Breast epithelium (tissue), 4 donors: ENCODE measurements at places on chromosomes 12 and 14. TPM values are rescaled to one million over a fixed set of nuclear protein-coding genes. Genes with fewer than 3 reads are reported as not detected.

Gene PCBP2
- total RNA-seq = 512 TPM

DNA sequence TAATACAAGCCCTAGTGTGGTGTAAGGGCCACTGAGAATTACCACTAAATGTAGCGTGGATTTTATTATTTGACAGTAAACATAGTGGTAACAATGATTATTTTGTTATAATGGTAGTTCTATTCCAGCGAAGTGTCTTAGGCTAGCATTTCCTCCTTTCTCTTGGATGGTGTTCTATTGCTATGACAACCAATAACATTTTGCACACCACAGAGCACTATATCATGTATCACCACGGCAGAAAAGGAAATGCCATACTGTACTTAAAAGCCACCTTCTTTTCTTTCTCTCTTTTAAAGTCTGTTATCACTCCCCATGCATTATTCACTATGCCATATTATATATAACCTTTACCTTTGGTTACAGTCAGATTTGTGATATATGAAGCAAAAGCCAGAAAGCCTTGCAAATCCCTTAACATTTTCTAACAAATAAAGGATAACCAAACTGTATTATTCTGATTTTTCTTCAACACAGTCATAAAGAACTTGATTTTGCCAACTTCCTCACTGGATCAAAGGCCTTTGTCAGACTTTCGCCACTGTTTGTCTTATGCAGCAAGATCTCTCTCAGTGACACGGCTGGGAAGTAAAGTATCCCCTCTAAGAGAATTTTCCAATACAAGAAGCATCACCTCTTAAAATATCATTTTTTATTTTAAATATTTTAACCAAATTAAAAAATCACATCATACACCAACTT is 195.8 kb downstream of the FOXN3 start:
- DNase-seq = no peak

DNA sequence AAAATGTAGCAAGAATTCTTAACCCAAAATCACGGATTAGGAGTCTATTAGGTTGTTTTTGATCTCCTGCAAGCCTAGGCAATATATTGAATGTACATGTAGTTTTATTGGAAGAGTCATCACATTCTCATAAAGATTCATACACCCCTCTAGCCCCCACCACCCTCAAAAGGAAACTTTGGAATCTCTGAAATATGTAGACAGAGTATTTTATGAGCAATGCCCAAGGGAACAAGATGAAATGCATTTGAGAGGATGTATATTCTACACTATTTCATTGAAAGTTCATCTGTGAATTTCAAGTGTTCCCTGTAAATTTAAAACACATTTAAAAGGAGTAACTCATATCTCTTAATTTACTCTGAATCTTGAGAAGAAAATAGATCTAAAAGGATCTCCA is 103.7 kb downstream of the SYT1 start:
- DNase-seq = no peak

Gene ATXN2
- total RNA-seq = 36.6 TPM

Gene ITGA7
- total RNA-seq = 20.5 TPM

GRCh38 chr14:102957222-102957621 is 34.8 kb downstream of the AMN start:
- DNase-seq = no peak

Gene GPR84
- not detected for total RNA-seq

- DNase-seq = no peak
Observed at GRCh38 chr12:51434305-51434704, 9.7 kb downstream of the SLC4A8 start.

- DNase-seq = no peak
Observed at GRCh38 chr12:60689137-60689536, 1093.3 kb downstream of the SLC16A7 start.

- no peak for DNase-seq
Observed at GRCh38 chr12:241266-241665, 21.4 kb downstream of the SLC6A13 start.

Gene CACNA1C
- total RNA-seq = 2.6 TPM

GRCh38 chr14:27727251-27727770 is 1039.3 kb upstream of the FOXG1 start:
- no peak for DNase-seq

DNA sequence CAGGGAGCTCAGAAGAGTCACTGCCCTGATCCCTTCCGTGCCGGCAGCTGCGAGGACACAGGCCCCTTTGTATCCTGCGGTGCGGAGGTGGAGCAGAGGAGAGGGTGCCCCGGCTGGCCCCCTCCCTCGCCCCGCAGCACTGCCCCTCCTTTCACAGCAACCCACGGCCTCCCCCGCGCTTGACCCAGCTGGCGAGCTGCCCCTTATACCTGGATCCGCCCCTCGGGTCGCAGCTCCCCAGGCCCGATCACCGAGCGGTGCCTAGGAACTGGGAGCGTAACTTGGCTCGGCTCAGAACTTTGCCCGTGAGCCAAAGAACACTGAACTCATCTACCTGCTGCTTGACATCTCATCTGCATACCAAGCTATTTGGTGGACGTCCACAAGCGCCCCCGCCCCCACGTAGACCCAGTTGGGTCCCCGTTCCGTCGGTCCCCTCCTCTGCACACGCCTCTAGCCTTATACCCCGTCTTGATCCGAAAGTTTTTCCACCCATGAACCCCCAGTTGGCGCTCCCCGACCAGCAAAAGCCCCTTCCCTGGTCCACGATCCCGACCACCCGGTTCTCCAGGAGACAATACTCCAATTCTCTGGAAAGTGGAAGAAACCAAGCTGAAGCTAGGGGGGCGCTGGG is 697 bp upstream of the DNAJC14 start:
- DNase-seq = no peak

GRCh38 chr14:71432334-71433110 is 499.7 kb upstream of the RGS6 start:
- DNase-seq = no peak

DNA sequence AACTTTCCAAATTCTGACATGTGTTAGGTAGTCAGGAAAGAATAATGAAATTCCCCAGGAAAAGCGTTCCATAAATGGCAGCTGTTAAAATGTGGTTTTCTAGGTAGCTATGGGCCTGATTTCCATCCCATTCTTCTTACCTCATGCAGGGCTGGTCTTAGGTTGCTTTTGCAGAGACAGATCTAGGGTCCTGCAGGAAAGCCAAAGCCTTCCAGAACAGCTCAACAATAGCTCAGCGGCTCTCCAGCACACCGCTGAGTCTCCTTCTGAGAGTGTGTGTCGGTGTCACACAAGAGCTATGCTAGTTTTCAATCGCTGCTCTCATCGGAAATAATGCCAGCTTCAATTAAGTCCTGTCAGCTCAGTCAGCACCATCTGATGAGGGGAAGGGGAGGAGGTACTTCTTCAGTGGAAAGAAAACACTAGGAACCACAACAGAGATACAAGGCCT is 106.7 kb downstream of the TMEM30B start:
- no peak for DNase-seq

GRCh38 chr14:61898568-61898967 is 136.3 kb downstream of the SNAPC1 start:
- DNase-seq = no peak

Gene FOXM1
- 2.4 TPM for total RNA-seq

GRCh38 chr12:108531929-108532848 is 17.1 kb downstream of the FICD start:
- no peak for DNase-seq

Gene CRIP1
- 32.8 TPM for total RNA-seq

- no peak for DNase-seq
Observed at GRCh38 chr14:20412411-20412810, 890 bp downstream of the TEP1 start.

Gene PGF
- total RNA-seq = 8.2 TPM

DNA sequence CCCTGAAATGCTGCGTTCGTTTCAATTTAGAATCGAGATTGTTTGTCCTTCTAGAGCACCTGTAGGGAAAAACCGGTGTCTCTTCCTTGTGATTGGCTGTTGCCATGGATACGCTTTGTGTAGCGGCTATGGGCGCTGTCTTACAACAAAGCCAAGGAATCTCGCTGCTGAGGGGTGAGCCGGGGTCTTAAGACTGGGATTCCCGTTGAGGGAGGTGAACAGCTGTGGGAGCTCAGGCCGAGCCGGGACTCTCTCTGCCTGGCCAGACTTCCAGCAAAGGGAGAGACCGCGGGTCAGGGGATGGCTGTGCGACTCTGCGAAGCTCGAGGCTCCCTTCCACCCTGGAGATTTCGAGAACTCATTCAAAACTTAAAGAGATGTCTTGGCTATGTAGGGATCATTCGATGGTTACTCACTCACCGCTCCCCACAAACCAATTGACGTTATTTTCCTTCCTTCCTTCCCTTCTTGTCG is at the start of the genes LRRIQ1 and TSPAN19:
Gene LRRIQ1, plus strand, starts transcription at position 118 of the 474 bp plus-strand sequence. CDS start 1,826 bp downstream, outside the sequence.
Gene TSPAN19, minus strand, starts transcription at position 44 of the 474 bp plus-strand sequence. CDS start 6,331 bp downstream, outside the sequence.
- peak; percentile 61 for DNase-seq

- DNase-seq = no peak
Observed at GRCh38 chr12:116172224-116172849, 105.2 kb downstream of the MED13L start.

DNA sequence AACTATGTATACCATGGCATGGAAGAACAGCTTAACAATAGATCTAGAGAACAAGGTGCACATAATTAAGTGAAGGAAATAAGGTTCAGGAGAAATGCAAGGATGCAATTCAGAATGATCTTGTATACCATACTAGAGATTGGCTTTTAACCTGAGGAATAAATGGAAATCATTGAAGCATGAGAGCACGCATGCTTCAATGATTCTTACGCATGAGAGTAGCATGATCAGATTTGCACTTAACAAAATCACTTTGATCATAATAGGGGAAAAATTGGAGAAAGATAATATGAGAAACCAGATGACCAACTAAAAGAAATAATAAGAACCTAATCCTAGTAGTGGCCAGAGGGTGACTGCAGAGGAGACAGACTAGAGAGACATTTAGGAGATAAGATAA is 133.3 kb upstream of the FSCB start:
- DNase-seq = no peak

DNA sequence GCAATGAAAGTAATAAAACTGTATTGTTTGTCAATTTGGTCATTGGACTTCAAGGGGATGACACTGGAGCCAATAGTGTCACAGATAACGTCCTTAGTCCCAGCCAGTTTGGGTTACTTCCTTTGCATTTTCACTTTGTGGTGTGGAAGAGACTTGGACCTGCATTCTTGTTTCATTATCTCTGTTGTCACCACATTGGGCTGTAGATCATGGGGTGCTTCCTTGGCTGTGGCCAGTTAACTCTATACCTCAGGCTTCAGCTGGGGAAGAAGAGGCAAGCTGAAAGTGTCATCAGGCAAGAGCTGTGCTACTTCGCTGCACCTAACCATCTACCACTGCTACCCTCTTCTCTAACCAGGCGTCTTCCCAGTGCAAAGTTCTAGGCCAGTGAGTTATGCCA is 15.1 kb upstream of the CISTR start:
- DNase-seq = no peak

DNA sequence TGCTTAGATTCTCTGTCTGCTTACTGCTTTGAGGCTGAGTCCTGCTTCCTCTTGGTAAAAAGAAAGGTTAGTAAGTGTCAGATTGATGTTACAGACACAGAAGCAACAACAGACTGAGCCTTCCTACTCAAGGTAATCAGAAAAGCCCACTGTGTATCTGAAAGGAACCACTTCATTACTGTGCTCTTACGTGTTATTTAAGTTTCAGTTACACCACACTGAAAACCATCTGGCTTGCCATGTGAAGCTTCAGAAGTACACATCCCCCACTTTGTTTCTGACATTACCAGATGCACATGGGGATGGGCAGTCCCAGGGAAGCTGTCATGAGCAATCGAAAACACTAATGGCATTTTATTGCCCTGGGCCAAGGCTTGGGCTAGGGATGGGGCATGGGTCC is 1290.1 kb downstream of the AACS start:
- no peak for DNase-seq

DNA sequence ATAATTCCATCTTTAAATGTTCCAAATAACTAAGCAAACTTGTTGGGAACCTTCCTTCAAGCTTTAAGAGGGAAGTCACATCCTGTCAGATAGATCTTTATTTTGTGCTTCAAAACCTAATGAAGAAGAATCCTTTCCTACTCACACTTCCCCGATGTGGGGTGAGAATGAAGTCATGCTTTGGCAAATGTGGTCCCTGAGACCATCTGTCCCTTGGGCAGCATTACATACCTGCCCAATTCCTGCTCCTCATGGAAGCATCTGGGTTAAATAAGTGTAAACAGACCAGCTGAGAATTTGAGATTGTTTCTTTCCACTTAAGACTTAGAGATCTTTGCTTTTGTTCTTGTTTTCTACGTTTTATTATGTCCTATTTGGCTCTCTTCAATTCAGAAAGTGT is 606.0 kb upstream of the TMEM132C start:
- DNase-seq = no peak

DNA sequence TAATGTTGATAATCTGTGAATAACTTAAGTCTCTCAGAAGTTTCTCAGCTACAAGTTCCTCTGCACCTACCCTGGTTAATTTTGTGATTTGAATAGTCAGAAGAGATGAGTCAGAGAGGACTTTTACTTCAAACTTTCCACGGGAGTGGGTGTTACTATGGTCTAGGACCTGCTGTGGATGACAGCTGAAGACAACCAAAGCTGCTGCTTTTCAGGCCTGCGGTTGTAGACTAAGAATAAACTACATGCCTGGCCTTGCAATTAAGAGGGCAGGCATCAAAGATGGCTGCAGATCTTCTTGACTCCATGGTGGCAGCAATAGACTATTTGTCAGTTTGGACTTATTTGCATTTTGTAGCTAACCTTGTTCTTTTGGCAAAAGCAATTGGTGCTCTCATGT is 227.1 kb upstream of the KRR1 start:
- DNase-seq = no peak

DNA sequence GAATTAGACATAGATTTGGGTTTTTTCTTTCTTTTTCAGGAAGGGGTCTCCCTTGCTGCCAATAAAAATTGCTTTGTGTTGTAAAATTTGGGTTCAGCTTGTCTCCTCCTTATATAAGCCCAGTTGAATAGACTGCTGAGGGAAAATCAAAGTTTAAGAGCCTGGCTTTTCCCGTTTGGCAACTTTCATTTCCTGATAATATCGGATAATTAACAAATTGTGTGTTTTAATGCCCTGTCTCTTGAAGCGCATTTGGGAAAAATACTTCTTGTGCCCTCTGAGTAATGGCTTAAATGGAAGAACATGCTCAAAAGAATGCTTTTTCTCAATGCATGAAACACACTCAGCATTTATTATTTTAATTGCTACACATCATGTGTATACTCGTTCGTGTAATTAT is 198.0 kb upstream of the DCN start:
- DNase-seq = no peak

Gene GALC
- 37.3 TPM for total RNA-seq

GRCh38 chr12:113782873-113783272 is 183.3 kb downstream of the RBM19 start:
- DNase-seq = no peak

DNA sequence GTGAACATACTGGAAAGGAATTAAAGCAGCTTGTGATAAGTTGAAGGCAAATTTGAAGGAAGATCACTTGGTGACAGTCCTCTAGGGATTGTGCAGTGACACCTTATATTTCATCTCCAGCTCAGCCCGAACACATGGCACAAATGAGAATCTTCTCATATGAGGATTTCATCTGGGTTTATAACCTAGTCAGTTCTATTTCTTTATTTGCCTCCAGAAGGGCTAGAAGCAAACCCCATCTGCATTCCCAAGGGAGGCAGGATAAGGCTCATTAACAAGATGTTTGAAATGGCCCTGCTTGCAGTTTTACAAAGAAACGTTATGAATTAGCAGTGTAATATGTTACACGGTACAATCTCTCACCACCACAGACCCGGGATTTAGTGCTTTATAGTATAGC is 90.7 kb upstream of the KRR1 start:
- DNase-seq = no peak
